ENCODE measurements at places on chromosomes 2 and 18. TPM values are rescaled to one million over a fixed set of nuclear protein-coding genes. Genes with fewer than 3 reads are reported as not detected.

- DNase-seq = no peak
Measured at GRCh38 chr2:2930841-2931240, 446.8 kb downstream of the EIPR1 start.

DNA sequence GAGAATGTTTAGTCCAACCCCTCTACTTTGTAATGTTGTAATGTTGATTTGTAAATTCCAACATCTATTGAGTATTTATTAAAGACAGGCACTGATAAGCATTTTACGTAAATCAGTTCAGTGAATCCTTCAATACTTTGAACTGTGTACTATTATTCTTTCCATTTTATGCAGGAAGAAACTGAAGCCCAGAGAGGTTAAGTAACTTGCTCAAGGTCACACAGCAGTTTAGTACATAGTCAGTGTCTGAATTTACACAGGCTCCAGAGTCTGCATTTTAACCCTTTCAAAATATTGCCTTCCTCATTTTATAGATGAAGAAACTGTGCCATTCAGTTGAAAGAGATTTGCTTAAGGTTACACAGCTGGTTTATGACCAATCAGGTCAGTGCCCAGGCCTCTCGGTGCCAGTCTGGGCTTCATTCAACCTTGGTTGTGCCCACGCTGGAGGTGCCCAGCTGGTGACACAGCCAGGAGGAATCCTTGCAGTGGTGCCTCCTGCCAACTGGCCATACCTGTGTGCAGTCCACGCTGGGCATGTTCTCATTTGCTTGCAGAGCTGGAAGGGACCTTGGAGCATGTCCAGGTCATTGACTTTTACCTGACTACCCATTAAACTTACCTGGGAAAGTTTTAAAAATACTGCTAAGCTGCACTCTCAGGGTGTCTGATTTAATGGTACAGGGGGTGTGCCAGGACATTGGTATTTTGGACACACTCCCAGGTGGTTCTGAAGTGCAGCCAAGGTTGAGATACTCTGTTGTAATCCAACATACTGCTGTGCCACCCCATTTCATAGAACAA lies 74.3 kb upstream of the CYRIA start:
- DNase-seq = no peak

GRCh38 chr2:13542642-13543041 lies 825.9 kb downstream of the TRIB2 start:
- no peak for DNase-seq

- DNase-seq = no peak
Measured at GRCh38 chr18:59699750-59700534, 2.7 kb upstream of the CCBE1 start.

GRCh38 chr2:34365512-34365911 lies 766.4 kb upstream of the FAM98A start:
- DNase-seq = no peak

- DNase-seq = no peak
Measured at GRCh38 chr2:127157114-127157513, 50.2 kb upstream of the BIN1 start.

GRCh38 chr18:36811430-36811829 lies 17.4 kb downstream of the TPGS2 start:
- DNase-seq = no peak

DNA sequence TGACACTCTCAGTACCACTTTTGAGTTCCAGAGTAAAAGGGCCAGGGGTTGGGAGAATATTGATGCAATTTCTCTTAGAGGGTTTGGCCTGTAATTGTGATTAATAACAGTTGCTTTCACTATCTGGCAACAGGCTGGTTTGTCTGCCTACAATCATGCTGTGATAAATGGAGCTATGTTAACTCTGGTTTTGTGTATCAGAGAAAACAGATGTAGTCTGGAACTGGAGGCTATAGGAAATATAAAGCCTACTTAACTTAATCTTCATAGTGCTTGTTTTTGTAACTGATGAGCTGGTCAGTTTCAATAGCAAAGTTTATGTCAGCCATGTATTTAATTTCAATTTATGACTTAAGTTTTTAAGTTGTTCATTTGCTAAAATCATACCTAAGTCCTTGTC lies 138.0 kb downstream of the AGPS start:
- no peak for DNase-seq

DNA sequence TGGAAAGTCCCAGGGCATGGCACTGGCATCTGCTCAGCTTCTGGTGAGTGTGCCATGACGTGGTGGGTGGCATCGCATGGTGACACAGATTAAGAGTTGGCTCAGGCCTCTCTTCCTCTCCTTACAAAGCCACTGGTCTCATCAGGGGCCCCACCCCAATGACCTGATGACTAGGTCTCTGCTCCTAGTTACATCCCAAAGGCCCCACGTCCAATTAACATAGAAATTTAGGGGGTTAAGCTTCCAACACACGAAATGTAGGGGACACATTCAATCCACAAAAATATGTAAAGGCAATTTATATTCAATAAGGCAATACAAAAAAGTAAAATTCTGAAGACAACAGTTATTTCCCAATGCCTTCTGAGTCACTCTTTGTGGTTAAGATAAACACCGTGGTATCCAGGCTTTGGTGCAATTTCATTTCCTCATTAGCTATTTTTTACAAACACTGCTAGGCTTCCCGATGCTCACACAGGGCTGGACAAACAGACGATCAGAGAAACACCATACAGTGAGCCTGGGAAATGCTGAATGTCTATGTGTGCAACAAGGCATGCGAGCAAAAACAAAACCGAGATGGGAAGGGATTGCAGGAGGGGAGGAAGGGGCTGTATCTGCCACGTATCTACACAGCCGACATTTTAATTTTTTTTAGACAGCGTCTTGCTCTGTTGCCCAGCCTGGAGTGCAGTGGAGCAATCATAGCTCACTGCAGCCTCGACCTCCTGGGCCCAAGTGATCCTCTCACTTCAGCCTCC lies 67.2 kb downstream of the MBP start:
- peak; percentile 73 for DNase-seq

GLI2 gene
- total RNA-seq = not detected

CASP10 gene
- total RNA-seq = 16.8 TPM

CERKL gene
- 0.07 TPM for total RNA-seq

PLCL1 gene
- 1.7 TPM for total RNA-seq

MAP3K20 gene
- 8.4 TPM for total RNA-seq

EGR4 gene
- 0.41 TPM for total RNA-seq
